ENCODE measurements at places on chromosomes 2 and 18. TPM values are rescaled to one million over a fixed set of nuclear protein-coding genes. Genes with fewer than 3 reads are reported as not detected.

The ARL4C gene
- 3.5 TPM for total RNA-seq

The GALNT3 gene
- not detected for total RNA-seq

The ERFE gene
- 11.2 TPM for total RNA-seq

The NGEF gene
- not detected for total RNA-seq

The AOX1 gene
- 50.3 TPM for total RNA-seq

The SKOR2 gene
- total RNA-seq: not detected

The CRYGC gene
- not detected for total RNA-seq

The C2orf80 gene
- total RNA-seq: not detected

The GPR45 gene
- not detected for total RNA-seq

The INHA gene
- 1.1 TPM for total RNA-seq

The GAD1 gene
- not detected for total RNA-seq

The PSMD1 gene
- total RNA-seq: 55.0 TPM

The NOSTRIN gene
- total RNA-seq: 0.43 TPM

The AQP4 gene
- total RNA-seq: not detected

The CIDEA gene
- not detected for total RNA-seq

The TUBA3E gene
- total RNA-seq: not detected

The MAPK4 gene
- total RNA-seq: not detected

The ATP5MC3 gene
- total RNA-seq: 169 TPM

The IL18R1 gene
- total RNA-seq: 7.5 TPM

The SLC11A1 gene
- 0.35 TPM for total RNA-seq

The GCKR gene
- not detected for total RNA-seq

The REEP1 gene
- 0.12 TPM for total RNA-seq

The ANKRD30B gene
- not detected for total RNA-seq

The DOCK10 gene
- 3.6 TPM for total RNA-seq

The WDR54 gene
- 23.5 TPM for total RNA-seq

The MDH1B gene
- total RNA-seq: 0.93 TPM

The UGT1A1 gene
- not detected for total RNA-seq

The ABCA12 gene
- not detected for total RNA-seq

The FOXI3 gene
- not detected for total RNA-seq

The RNMT gene
- 13.5 TPM for total RNA-seq

Measured in pericardium fibroblast (primary cell).